ENCODE measurements at places on chromosomes 12 and 14.

DNA sequence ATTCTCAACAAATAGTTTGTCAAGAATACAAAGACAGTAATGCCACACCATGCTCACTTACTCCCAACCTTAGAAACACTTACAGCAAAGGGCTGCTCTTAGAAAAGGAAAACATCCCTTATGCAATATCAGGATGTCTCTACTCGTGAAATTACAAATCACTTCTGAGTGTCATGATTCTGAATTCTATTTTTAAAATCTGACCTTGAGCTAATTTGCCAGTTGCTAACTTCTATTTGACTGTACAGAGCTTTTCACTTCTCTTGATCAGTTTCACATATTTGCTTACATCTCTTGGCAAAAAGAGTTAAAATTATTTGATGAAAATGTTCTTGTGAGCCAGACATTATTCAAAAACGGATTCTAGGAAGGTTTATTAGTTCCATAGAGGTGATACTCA lies 136.7 kb upstream of the SLC35F4 start:
- no peak for DNase-seq

- no peak for DNase-seq
These were observed 55.5 kb upstream of the TTC7B start for GRCh38 chr14:90871605-90872233.

GRCh38 chr12:41053046-41053445 lies 135.1 kb upstream of the PDZRN4 start:
- no peak for DNase-seq

DNA sequence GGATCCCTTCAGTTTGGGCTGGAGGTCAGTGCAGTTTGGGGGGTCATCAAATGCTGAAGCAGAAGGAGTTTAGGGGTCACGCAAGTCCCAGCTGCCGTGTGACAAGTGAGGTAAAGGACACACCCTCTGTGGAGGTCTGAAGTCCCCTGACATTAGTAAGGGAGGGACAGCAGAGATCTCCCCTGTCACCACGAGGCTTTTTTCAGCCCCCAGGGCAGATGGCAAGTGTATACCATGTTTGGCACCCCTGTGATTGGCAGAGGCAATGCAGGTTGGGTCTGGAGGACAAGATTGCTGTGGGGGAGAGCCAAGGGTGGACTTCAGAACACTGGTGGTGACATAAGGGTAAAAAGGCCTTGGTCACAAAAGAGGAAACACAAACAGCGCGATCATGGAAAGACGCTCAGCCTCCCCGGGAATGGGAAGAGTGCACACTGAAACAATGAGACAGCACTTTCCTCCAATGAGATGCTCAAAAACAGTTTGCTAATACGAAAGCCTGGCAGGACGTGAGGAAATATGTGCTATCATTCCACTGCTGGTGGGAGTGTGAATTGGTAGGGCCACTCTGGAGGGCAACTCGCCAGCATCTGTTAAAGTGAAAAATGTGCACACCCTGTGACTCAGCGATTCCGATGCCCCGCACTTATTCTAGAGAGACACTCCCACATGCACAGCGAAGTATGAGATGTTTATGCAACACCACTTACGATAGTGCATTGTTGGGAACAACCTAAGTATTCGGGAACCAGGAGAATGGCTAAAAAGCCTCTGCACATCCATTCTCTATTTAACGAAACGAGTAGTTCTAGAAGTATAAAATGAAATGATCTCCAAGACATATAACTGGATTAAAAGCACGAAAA lies 14.4 kb upstream of the CD27 start:
- peak; percentile 98 for DNase-seq

- DNase-seq = no peak
These were observed 45.8 kb upstream of the TMED10 start for GRCh38 chr14:75222208-75222701.

Data from hematopoietic multipotent progenitor cell treated with erythropoietin and hydrocortisone succinate and interleukin-3 and kit ligand, for 17 days (in vitro differentiated cells).